ENCODE measurements at places on chromosomes 4 and X. TPM values are rescaled to one million over a fixed set of nuclear protein-coding genes. Genes with fewer than 3 reads are reported as not detected.

DNA sequence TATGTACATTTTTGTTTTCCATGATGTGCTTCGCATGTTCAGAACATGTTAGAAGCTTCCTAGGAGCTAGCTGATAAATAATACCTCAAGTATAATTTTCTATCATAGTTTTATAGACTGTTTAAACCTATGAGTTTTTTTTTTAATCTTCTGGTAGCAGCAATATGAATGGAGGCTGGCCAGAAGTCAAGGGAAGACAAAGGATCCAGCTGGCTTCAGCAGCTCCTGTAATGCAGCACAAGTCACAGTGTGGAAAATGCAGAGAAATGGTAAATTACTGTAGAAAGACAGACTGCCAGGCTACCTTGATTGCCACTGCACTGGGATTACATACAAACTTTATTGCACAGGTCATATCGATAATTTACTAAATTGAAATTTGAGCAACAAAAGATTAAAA is 537.9 kb downstream of the IQCM start:
- H3K4me1 ChIP-seq, result no peaks in the 10 kb centered on the region
- H3K36me3 ChIP-seq, result no peaks in the 10 kb centered on the region
- no peak for DNase-seq
- no peak overlapping the region for H3K27ac ChIP-seq

GRCh38 chrX:49019050-49019449 is 17.0 kb upstream of the GRIPAP1 start:
- no peaks in the 10 kb centered on the region for H3K4me1 ChIP-seq
- H3K4me3 ChIP-seq, result no peak overlapping the region
- H3K36me3 ChIP-seq, result no peaks in the 10 kb centered on the region

DNA sequence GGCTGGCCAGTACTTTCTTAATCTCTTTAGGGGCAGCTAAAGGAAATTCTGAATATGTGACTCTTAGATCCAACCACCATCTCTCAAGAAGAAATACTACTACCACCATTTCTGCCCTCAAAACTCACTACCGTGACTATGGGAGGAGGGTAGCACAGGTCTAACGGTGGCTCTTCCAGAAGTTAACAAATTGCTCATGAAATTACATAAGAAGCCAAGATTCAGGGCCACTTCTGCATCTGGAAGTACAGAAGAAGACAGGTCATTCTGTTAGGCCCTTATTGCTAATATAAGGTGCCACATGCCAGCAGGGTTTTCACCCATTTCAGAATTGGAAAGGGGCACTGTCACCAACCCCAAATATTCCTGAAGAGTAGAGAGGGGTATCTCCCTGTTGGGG is 19.6 kb upstream of the NKRF start:
- no peak overlapping the region for H3K27ac ChIP-seq
- no peaks in the 10 kb centered on the region for H3K36me3 ChIP-seq
- H3K4me3 ChIP-seq, result no peak overlapping the region
- no peak for DNase-seq
- no peaks in the 10 kb centered on the region for H3K4me1 ChIP-seq

The SLC49A3 gene
- total RNA-seq, result 8.0 TPM

- DNase-seq, result no peak
- no peaks in the 10 kb centered on the region for H3K27me3 ChIP-seq
- no peaks in the 10 kb centered on the region for H3K36me3 ChIP-seq
- no peak overlapping the region for H3K27ac ChIP-seq
- H3K4me3 ChIP-seq, result no peak overlapping the region
- no peaks in the 10 kb centered on the region for H3K4me1 ChIP-seq
Observed at GRCh38 chrX:45009371-45010000, 136.5 kb downstream of the KDM6A start.

The PDLIM3 gene
- 40.2 TPM for total RNA-seq

The GSTCD gene
- total RNA-seq, result 3.9 TPM

DNA sequence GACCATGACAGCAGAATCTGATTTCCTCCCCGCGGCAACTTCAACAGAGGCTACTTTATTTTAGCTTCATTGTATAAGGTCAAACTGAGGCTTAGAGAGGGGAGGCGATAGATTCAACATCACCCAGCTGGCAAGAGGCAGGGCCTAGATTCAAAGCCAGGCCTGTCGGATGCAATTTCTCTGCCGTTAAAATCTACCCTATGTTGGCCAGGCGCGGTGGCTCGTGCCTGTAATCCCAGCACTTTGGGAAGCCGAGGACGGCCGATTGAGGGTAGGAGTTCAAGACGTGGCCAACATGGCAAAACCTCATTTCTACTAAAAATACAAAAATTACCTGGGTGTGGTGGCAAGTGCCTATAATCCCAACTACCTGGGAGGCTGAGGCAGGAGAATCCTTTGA is 182.2 kb downstream of the BCOR start:
- no peaks in the 10 kb centered on the region for H3K27me3 ChIP-seq
- no peak for DNase-seq
- no peaks in the 10 kb centered on the region for H3K4me1 ChIP-seq
- H3K27ac ChIP-seq, result no peak overlapping the region
- no peaks in the 10 kb centered on the region for H3K36me3 ChIP-seq

The HSFX4 gene
- not detected for total RNA-seq

DNA sequence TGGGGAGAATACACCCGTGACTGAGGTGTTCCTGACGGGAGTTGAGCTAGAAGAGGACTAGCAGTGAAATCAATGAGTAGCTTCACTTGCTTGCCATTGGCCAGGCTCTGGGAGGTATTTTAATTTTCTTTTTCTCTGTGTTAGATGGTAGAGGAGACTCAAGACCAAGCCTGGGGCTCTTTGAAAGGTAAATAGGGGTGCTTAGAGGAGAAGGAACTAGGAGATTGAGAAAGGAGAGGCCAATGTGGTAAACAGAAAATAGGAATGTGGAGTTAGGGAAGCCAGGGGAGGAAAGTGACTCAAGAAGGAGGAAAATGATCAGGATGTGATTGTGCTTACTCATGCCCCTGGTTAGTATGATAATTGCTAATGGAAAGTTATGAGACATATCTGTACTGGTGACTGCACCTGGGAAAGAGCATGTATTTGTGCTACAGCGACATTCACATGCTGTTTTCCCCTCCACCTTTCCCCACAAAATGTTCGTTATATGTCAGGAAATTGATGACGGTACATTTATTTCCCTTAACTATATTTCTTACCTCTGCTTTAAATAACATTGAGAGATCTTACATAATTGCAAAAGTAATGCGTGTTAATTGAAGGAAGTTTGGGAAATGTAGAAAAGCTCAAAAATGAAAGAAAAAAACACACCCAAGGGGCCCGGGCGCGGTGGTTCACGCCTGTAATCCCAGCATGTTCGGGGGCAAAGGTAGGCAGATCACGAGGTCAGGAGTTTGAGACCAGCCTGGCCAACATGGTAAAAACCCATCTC is 16.9 kb upstream of the LRBA start:
- H3K27me3 ChIP-seq, result no peaks in the 10 kb centered on the region
- H3K36me3 ChIP-seq, result no peaks in the 10 kb centered on the region
- no peak overlapping the region for H3K4me3 ChIP-seq
- H3K27ac ChIP-seq, result no peak overlapping the region
- H3K4me1 ChIP-seq, result peaks cover 13% of the 10 kb centered on the region

DNA sequence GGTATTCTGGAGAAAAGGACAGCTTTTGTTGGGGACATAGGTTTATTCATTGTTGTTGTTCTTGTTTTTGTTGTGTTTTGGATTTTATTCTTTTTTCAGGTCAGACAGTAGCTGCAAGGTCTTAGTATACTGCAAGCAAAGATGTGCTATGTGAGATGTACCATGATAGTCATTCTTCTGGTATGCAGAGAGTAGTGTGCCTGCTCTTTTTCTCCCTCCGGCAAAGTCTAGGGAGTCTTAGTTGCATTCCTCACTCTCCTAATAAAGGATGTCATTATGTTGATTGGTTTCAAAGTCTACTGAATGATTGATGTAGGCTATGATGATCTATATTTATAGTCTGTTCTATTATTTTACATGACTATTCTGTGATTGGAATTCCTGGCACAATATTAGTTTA is 119.9 kb upstream of the POF1B start:
- no peak overlapping the region for H3K27ac ChIP-seq
- H3K4me1 ChIP-seq, result no peaks in the 10 kb centered on the region
- H3K27me3 ChIP-seq, result no peaks in the 10 kb centered on the region

The OTUD6A gene
- total RNA-seq, result not detected

DNA sequence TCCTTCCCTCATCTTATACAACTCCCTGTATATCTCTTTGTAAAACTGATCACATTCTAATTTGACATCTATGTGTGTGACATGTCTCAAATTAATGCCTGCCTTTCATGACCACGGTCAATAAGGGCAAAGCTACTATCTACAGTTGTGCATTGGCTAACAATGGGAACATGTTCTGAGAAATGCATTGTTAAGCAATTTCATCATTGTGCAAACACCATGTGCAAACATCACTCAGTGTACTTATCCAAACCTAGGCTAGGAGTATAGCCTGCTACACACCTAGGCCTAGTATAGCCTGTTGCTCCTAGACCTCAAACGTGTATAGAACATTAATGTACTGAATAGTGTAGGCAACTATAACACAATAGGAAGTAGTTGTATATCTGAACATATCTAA is 95.0 kb downstream of the BANK1 start:
- no peak for DNase-seq
- no peak overlapping the region for H3K27ac ChIP-seq
- H3K27me3 ChIP-seq, result no peaks in the 10 kb centered on the region
- H3K4me3 ChIP-seq, result no peak overlapping the region
- no peaks in the 10 kb centered on the region for H3K36me3 ChIP-seq
- H3K4me1 ChIP-seq, result no peaks in the 10 kb centered on the region

The BEND2 gene
- under 0.01 TPM for total RNA-seq
